ENCODE measurements at places on chromosomes 4 and X.

- no peak for DNase-seq
These were observed 201.1 kb downstream of the ARAP2 start for GRCh38 chr4:36043241-36043640.

- no peak for DNase-seq
These were observed 674 bp downstream of the SEC24B start for GRCh38 chr4:109434007-109434971.

GRCh38 chr4:141006242-141006802 lies 126.9 kb downstream of the RNF150 start:
- no peak for DNase-seq

GRCh38 chr4:39698424-39699009 lies 581 bp downstream of the UBE2K start:
- DNase-seq: no peak

- DNase-seq: no peak
These were observed 571.1 kb downstream of the PCDH7 start for GRCh38 chr4:31291238-31291637.

DNA sequence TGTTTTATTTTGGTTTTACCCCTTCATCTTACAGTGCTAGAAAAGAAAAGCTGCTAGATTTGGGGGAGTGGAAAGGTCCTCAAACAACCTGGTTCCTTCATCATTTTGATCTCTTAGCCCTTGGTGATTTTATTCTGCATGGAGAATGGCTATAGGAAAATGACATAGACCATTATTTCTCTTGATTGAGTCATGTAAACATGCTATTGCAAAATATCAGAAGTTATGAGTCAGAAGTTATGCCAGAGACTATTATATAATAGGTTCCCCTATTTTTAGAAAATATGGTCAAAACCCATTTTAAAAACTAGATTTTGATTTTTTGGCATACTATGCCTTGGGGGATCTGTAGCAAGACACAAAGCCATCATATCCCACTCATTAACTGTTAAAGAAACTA lies 83.7 kb upstream of the FAM9C start:
- no peak for DNase-seq

- DNase-seq: no peak
These were observed 134.5 kb upstream of the KLF3 start for GRCh38 chr4:38529189-38530115.

DNA sequence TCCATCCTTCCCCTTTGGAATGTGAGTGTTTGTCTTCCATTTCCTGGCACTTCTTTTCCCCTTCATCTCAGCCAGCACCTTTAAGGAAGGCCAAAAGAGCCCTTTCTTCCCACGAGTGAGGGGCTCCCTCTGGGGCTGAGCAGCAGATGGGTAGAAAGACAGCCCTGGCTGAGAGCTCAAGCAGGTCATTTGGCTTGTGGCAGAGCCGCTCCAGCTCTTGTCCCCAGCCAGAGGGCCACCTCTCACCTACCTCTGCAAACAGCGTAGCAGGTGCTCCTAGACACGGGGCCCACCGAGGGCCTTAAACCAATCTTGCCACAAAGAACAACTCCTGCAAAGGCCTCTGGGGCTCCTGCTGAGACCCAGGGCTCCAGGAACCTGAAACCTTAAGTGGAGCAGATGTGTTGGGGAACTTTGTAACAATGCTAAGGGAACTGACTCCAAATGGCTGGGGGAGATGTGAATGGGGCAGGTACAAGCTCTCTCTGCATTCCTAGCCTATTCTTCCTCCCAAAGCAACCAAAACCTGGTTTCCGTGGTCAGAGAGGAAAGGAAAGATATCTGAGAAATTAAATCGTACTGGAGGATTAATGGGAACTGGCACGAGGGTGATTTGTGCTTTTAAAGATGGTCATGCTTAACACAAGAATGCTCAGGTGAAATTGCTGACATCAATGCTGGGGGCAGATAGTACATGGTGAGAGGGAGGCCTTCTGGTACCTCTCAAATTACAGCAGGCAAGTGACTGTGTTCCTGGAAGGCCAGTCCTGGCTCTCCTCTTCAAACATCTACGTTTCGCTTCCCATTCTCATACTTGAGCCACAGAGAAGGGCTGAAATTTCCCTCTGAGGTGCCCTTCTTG lies 27.0 kb downstream of the TFDP3 start:
- no peak for DNase-seq

GRCh38 chr4:181757098-181757497 lies 486.1 kb upstream of the TENM3 start:
- no peak for DNase-seq

DNA sequence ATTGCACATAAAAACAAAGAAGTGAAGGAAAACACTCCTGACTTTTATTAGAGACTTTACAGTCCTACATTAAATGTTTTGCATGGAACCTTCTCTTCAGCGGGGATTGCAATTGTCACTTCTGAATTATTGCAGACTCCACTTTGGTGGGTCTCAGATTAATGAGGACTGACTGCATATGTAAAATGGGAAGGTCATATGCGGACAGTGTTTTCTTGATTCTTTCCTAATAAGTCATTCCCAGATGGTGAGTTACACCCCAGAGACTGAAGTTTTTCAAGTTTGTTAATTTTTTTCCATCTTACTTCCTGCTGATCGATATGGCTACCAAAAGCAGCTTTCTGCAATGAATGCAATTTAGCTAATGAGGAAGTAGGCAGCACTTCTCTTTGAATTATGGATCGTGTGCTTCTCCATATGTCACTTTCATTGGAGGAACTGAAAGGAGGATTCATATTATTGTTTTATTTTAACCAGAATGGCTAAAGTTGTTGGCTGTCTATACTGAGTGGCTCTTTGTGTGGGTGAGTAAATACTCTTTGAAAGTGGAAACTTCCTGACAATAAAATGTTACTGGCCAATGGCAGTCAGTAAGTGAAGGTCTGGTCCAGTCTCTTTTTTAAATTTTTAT lies 119.3 kb upstream of the CLNK start:
- DNase-seq: peak; percentile 22

DNA sequence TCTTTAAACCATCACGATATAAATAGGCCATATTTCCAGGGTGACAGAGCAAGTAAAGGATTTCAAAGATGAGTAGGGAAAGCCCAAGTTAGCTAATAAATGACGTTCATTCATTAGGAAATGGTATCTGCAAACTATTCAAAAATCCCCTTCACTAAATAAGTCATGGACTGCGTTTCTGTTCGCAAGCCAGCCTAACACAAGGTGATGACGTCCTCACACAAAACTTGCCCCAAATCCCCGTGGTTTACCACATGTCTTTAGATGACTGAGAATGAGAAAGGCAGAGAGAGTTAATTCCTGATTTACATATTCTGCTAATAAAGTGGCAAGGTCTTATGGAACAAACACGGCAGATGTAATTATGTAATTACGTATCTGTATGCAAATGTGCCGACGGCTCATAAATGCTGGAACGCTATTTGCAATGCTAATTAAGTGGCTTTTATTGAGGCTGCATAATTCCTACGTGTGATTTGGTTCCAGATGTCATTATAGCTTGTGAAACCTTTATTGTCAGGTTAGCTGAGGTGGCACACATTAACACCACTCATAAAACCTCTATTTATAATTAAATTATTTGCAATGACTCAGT lies 437.7 kb upstream of the FRG1 start:
- DNase-seq: no peak

DNA sequence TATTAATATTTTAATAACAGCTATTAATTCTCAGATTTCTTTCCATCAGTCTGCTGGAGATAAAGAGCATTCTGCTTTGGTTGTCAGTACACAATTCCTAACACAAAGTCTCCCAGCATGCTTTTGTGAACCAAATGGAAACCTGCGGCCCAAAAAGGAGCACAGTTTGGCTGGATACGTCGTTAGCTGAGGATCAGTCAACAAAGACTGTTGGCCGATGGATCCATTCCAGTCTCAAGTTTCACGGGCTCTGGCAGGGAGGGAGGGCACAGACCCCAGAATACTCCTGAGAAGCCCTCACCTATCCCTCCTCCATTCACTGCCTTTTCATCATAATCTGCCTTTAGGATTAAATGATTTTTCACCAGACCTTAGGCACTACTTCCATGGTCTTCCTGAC lies 26.3 kb upstream of the PRSS48 start:
- DNase-seq: no peak

DNA sequence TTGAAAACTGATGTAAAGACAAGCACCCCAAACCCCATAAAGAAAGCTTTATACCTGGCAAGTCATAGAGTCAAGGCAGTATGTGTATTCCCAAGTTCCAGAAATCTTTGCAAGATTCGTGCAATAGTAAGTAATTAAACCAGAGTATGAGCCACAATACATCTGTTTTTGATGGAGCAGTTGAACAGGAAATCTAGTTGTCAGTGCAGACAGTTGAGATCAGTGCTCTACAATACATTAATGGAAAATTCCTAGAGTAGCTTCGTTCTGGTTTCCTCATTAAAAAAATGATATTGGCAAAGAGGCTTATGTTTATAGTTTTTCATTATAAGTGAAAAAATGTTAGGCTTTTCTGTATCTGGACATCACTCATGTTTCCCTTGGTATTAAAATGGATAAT lies 575.3 kb downstream of the TRIML1 start:
- DNase-seq: peak; percentile 80

DNA sequence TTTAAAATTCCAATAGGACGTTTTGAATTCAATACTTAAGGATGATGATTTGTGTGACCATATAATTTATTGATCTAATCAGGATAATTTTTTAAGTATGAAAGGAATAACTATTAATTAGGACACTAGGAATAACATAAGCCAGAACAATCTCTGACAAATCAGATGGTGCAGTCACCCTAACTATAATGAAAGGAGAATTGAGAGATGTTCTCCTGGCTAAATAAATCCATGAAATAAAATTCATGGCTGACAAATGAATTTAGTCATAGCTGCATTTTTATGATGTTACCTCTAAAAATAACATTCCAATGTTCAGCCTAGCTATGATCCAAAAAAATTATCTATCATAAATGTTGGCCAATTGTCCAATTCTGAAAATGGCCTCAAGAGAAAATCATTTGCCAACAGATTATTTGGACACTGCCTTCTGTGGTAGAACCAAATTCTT lies 190.6 kb upstream of the NEIL3 start:
- DNase-seq: peak; percentile 69

DNA sequence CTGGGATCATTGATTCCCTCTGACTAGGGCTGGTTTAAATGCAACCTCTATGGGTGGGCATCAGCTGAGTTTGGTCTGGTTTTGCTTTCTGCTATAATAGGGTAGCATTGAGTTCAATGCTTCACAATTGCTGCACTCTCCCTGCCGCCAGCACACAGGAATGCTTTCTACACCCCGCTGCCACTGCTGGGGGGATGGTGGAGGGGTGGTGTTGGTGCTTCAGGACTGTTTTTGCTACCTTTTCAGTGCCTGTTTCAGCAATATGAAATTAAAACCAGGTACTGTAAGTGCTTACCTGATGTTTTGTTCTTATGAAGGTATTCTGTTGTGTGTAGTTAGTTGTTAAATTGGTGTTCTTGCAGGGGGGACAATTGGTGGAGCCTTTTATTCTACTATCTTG lies 67.7 kb downstream of the GNL3L start:
- DNase-seq: no peak

DNA sequence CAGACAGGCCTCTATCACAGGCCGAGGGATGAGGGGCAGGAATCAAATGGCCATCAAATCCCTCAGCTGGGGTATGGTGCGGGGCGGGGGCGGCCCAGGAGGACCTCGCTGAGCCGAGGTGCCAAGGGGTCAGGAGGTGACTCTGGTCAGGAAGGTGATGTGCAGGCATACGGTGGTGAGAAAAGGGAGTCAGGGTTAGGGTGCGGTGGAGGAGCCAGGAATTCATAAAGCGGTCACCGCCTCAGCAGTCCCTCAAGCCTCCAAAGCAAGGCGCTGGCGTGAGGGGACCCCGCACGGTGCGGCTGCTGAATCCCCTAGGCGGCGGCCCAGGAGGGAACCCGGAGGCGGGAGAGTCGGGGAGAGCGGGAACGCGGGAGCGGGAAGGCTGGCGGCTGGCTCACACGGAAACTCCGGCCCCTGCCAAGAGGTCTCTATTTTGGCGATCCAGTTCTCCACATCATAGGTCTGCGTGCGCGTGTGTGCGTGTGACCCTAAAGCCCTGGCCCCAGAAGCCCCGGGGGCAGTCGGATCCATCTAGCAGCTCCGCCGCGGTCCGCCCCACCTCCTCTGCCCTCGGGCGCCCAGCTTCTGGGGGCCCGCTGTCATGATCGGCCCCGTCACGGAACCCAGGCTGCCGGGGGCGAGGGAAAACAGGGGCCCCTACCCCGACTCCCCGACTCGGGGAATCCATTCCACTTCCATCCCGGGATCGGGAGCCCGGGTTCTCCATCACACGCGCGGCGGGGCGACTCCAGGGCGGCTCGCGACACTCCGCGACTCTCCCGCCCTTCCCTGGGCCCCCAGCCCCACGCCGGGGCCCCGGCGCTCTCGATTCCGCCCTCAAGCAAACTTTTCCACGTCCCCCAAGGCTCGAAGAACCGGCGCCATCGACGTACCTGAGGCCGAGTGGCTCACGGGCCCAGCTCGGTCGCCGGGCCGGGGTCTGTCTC lies 593 bp downstream of the ELF4 start:
- no peak for DNase-seq

GRCh38 chr4:105837037-105837436 lies 58.2 kb upstream of the NPNT start:
- no peak for DNase-seq

DNA sequence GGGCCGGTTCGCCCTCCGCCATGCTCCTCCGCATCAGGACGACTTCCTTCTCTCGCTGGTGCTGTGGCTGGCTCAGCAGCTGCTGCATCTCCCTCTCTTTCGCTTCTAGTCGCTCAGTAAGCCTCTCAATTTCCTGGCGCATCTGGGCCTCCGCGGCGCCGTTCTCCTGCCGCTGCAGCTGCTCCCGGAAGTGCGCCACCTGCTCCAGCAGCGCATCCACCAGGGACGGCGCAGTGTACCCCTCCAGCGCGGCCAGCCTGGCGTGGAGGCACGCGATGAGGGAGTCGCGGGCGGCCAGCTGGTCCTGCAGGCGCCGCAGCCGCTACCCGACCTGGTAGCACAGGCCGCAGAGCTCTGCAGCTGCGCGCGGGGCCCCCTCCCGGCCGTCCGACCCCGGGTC lies 97.4 kb upstream of the MED14 start:
- no peak for DNase-seq

GRCh38 chrX:133005616-133006015 lies 47.2 kb upstream of the HS6ST2 start:
- DNase-seq: no peak

- DNase-seq: peak; percentile 23
These were observed 14.0 kb upstream of the ZCCHC18 start for GRCh38 chrX:104098151-104098808.
